ENCODE measurements at places on chromosomes 1 and 21.

DNA sequence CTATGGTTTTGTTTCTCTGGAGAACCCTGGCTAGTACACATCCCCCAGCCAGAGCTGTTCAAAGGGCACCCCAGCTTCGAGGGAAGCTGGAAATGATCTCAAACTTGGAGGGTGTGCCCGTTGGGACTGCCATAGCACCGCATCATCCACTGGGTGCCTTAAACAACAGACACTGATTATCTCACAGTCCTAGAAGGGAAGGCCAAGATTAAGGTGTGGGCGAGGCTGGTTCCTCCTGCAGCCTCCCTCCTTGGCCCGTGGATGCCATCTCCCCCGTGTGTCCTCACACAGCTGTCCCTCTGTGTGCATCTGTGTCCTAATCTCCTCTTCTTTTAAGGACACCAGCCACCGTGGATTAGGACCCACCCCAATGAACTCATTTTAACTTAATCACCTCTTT, 4.2 kb upstream of the IBA57 start:
- DNase-seq, result no peak

DNA sequence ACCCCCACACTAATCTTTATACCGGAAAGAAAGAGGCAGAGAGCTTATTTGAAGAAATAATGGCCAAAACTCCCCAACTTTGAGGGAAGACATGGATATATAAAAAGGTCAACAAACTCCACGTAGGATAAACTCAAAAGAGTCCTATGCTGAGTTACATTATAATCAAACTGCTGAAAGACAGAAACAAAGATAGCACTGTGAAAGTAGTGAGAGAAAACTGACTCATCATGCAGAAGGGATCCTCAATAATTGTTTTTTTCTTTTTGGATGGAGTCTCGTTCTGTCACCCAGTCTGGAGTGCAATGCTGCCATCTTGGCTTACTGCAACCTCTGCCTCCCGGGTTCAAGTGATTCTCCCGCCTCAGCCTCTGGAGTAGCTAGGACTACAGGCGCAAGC, 48.5 kb upstream of the TTC39A start:
- no peak for DNase-seq

DNA sequence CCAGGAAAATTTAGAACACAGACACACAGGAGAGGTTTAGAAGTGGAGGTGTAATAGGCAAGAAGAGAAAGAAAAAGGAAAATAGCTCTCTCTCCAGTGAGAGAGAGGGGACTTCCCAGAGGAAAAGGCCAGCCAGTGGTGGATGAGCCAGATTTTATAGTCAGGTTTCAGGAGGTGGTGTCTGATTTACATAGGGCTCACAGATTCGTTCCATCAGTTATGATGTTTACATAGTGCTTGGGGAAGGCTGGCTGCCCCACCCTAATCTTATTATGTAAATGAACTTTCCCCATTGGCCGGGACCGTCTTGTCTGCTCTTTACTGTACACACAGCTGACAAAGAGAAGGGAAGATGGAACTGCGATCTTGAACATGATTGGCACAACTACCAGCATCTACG, 797.3 kb downstream of the PLA2G4A start:
- no peak for DNase-seq

DNA sequence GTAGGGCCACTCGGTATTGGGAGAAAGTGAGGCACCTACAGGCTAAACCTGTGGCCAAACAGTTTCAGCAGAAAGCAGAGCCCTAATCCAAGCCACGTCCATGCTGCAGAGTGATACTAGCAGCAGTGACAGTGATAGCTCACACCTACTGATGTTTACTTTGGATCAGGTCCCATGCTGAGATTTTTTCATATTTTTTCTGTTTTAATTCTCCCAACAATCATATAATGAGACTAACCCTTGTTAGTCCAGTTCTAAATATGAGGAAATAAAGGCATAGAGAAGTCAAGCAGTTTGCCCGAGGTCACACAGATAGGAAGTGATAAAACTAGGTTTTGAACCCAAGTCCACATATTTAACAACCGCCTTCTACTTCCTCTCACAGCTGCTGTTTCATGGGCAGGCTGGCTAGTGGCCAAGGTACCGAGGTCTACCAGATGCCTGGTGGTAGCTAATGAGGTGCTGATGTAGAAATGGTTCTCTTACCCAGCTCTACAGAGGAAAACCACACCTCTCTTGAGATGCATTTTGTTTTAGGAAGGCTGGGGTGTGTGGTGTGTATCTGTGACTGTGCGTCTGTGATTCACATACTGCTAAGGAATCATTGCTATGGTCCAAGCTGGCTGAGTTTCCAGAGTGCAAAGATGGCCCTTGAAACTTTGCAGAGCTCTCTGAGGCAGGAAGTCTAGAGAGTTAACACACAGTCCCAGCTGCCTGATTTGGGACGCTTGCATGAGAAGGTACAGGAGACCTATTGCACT, 80.3 kb upstream of the ARTN start:
- DNase-seq, result no peak

GRCh38 chr1:172640111-172640510, 18.8 kb upstream of the FASLG start:
- DNase-seq, result no peak

DNA sequence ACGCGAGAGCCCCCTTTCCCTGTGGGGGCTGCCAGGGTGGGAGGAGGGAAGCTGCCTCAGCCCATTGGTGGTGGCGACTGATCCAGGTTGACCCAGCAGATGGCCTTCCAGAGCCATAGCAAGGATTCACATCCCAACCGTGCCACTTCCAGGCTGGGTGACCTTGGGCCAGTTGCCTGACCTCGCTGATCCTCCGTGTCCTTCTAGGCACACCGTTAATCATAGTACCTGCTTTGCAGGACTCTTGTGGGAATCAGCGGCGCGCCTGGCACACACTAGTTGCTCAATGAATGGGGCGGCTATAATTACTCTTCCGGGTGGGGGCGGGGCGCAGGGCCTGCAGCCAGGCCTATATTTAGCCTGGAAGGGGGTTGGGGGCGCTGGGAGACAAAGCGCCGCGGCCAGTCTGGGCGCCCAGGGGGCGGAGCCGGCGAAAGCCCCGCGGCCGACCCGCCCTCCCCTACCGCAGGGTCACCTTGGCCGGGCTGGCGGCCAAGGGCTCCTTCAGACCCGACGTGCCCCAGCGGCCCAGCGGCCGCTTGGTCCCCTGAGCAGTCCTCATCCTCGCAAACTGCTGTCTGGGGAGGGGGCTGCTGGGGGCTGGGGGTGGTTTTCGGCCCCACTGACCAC, 5.1 kb downstream of the HSPB7 start:
- DNase-seq, result no peak

DNA sequence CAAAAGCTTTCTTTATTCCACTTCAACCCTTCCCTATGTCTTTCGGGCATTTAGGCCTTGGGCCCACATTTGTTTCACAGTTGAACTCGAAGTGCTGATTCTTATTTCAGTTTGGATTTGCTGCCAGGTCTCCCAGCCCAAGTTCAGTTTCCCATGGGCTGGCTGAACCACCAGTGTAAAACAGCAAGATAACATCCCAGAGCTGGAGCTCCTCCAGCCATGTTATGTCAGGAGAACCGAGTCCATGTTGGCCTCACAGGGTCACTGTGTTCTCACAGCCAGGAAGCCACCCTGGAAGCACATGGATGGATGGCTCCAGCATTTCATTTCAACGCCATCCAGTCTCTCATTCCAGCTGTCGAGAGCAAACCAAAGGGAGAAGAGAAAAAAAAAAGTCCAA, 45.2 kb upstream of the RXRG start:
- DNase-seq, result no peak

GRCh38 chr1:84538599-84538998, 32.2 kb upstream of the GNG5 start:
- DNase-seq, result no peak

GRCh38 chr1:204211046-204211445, 2.7 kb downstream of the GOLT1A start:
- no peak for DNase-seq

Measured in activated T-helper 9 cell treated with anti-CD3 and anti-CD28 coated beads, Interleukin-2, amount 50 U/mL, for 16 hours (primary cell).